Stimulated activated CD4-positive, alpha-beta T cell treated with anti-CD3 and anti-CD28 coated beads, TNF-alpha, amount 100 ng/mL, for 4 hours (primary cell): ENCODE measurements at places on chromosomes 2 and 18.

DNA sequence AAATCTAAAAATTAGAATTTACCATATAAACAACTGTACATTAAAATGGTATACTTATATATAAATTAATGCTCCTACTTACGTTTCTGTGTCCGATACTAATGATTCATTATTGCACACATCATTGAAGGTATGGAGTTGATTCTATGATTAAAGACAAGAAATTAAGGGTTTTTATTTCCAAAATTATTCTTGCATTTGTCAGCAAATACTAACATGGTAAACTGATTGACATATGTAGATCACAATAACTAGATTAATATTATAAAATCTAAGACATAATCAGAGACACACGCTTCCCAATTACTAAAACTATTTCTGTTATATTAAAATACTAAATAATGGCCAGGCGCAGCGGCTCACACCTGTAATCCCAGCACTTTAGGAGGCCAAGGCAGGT lies 92.6 kb downstream of the USP34 start:
- DNase-seq: no peak

GRCh38 chr2:145156199-145156598 lies 636.3 kb upstream of the ZEB2 start:
- DNase-seq: no peak

DNA sequence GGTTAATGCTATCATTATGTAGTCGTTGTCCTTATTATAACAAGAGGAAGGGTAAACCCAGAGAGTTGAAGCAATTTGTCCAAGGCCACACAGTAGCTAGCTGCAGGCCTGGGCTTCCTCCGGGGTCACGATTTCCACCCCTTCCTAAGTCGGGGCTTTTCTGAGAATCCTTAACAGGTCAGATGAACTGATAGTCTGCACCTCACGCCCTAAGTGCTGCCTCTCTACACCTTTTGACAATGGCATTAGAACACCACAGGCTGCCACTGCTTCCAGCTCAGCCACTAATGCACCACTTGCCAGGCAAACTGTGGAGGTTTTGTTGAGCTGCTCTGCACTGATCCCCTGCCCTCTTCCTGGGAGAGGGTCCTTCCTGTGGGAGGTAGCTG lies 37.7 kb downstream of the FOSL2 start:
- no peak for DNase-seq

- DNase-seq: no peak
Measured at GRCh38 chr18:50707855-50708469, 111.9 kb downstream of the MRO start.

GRCh38 chr2:180124273-180125139 lies 117.4 kb upstream of the CWC22 start:
- DNase-seq: no peak

DNA sequence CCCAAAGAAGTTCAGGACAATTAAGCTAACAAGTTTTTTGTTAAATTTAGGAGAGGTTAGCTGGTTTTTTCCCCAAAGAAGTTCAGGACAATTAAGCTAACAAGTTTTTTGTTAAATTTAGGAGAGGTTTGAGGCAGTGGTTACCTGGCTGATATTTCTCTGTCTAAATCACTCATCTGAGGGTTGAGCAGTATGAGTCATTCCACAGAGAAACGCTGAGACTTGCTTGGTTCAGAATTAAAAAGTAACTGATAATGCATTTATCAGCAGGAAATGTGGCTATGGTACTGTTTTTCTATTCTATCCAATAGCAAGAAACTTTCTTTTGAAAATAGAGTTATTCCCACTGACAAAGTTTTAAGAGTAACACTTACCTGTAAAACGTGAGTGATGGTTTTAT lies 22.8 kb upstream of the KIDINS220 start:
- DNase-seq: no peak
